ENCODE measurements at places on chromosomes 6 and 20.

DNA sequence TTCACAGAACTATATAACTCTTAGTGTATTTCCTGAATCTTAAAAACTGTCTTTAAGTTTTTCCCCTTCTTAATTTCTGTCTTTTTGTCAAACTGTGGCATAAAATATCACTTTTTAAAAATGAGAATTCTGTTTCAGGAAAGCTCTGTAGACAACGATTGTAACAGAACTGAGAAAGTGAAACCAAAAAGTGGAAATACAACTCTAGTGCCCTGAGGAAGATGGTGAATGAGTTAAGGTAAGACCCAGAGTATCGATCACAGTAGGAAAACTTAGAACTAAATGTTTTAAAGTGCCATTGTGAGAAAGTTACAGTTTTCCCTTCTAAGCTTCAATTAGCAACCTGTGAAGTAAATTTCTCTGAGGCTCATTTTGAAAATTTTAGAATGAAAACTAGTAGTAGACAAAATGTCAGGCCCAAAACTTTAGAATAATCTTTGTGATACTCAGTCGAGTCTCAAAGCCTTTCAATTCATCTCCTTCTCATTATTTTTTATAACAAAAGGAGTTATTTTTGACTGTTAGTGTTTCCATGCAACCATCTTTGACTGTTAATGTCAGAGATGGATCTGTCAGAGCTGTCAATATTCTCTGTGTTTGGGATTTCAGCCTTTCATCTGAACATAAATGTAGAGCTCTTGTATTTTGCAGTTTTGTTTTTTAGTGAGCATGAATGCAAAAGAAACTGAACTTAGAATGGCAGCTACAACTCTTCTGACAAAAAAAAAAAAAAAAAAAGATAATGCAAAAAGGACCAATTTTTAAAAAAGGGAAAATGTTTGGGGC is 19.0 kb upstream of the TRDN start:
- no peak for DNase-seq

- no peak for DNase-seq
Observed at GRCh38 chr6:151679081-151679480, 128.4 kb upstream of the ESR1 start.

- DNase-seq = no peak
Observed at GRCh38 chr6:119830069-119830468, 480.5 kb upstream of the MAN1A1 start.

GRCh38 chr6:107712665-107713551 is 111.2 kb downstream of the SCML4 start:
- no peak for DNase-seq

DNA sequence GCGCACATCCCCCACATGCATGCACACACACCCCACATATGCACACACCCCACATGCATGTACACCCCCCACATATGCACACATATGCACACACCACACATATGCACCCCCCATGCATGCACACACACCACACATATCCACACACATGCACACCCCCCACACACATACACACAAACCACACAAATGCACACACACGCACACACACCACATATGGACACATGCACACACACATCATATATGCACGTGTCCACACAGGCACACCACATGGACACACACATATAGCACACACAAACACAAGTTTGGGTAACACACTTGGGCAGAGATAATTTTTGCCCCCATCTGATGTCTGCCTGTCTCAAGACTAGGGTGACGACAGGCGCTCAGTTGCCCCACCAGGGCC is 8.3 kb downstream of the BHLHE23 start:
- no peak for DNase-seq

- DNase-seq = no peak
Observed at GRCh38 chr6:77290798-77291197, 172.5 kb downstream of the HTR1B start.

Measured in NCI-H524 treated with DMSO at 0.1 percent for 48 hours (cell line).